ENCODE measurements at places on chromosomes 3 and 15.

GRCh38 chr15:90674476-90674875 is 42.7 kb upstream of the BLM start:
- DNase-seq, result no peak

GRCh38 chr15:83709241-83709640 is 55.3 kb downstream of the ADAMTSL3 start:
- no peak for DNase-seq

DNA sequence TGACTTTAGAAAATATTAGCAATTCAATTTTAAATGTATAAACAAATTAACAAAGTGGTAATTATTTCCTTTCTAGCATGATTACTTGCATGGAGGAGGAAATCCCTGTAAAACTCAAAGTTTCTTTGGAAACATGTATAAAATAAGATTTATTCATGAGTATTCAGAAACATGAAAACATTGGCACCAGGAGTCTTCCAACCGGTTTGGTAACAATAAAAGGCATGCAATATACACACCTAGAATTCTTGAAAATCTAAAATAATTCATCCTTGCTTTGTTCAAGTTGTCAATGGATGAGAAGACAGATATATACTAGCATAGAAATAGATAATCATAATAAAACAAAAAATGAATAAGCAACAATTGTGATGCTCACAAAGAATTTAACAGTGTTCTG is 76.4 kb downstream of the ZPLD1 start:
- DNase-seq, result no peak

DNA sequence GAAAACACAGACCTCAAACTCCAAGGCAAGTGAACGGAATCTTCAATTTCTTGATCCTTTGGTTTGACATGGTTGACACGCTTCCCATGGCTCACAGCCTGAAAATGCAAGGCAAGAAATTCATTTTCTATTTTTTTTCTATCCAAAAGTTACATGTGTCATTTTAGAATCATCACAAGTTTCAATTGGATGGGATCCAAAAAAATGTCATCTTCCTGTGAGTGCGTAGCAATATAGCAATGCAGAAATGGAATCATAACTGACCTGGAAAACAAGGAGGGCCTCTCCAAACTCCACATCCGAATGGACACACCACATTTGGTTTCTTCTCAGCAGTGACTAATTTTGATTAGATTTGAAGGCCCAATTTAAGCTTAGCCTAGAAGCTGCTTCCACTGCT is 175.8 kb upstream of the ATP11B start:
- no peak for DNase-seq

DNA sequence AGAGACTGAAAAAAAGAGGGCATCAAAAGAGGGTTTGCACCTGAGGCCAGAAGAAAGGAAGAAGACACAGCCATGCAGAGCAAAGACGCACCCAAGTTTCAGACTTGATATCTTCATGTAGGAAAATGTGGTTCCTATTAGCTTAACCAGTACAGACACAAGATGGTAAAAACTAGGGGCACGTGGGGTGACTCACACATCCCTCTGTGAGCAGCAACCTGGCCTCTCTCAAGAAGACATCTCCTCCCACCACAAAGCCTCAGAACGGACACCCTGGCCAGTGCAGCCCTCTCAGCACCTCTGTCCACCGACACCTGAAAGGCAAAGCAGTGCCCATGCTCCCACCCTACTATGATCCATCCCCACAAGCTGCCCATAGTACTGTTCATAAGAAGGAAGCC is 33.3 kb downstream of the GLB1 start:
- no peak for DNase-seq

- DNase-seq, result no peak
Measured at GRCh38 chr3:87575550-87575949, 299.2 kb upstream of the POU1F1 start.

GRCh38 chr15:51322621-51323296 is 15.6 kb downstream of the CYP19A1 start:
- no peak for DNase-seq

DNA sequence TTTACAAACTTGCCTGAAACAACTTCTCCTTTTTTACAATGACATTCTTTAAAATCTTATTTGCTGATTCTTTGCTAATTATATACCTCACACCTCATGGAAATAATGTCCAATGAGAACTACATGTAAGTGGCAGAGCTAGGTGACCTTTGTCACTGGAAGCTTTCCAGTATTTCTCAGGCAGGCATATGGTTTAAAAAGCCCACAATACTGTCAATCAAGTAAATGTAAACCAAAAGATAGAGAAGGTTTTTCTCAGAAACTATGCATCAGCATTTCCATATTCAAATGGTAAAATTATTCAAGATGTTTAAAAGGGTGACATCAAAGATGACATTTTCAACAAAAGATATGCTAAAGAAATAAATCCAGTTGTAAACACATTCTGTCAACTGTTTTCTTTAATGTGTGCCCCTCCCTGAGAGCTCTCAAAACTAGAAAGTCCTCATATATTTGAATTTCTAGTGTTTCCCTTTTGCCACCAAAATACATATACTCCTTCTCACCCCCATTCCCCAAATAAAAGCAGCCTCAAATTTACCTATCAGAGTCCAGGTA is 10.1 kb upstream of the STRIT1 start:
- DNase-seq, result no peak

GRCh38 chr3:190120269-190121060 is at the start of gene P3H2:
TSS of gene P3H2 (minus strand) at chr3:190120897. CDS start at chr3:190120731, 166 bp downstream.
- DNase-seq, result peak; percentile 74

DNA sequence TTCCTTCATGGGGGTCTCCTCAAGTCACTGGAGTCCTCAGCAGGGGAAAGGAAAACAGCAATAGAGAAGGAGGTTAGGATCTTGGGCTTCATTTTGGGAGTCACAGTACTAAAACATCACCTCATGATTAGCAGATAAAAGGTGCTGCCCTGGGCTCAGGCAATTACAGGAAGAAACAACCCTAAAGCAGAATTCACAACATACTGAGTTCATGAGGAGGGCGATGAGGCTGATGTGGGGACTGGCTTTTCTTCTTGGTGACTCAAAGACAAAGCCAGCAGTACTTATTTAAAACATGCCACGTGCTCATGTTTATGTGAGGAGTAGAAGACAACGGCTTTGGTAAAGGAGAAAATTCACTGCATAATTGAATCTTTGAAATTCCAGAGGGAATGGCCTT is 822.3 kb upstream of the CFAP20DC start:
- no peak for DNase-seq

DNA sequence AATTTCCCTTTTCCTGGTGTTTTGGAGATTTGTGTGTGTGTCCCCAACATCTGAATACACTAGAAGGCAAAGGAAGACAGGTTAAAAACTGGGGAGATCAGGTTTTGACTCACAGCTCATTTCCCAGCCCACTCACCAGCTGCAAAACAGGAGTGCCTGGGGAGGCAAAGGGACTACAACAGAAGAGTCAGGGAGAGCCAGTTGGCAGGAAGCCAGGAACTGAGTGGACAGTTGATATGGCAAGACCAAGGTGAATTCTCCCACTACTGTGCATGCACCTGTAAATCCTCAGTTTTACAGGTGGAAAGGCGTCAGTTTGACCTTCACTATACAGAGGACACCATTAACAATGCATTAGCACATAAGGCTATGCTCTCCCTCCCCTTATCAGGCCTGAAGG is 901.5 kb upstream of the SEMA6D start:
- DNase-seq, result no peak

DNA sequence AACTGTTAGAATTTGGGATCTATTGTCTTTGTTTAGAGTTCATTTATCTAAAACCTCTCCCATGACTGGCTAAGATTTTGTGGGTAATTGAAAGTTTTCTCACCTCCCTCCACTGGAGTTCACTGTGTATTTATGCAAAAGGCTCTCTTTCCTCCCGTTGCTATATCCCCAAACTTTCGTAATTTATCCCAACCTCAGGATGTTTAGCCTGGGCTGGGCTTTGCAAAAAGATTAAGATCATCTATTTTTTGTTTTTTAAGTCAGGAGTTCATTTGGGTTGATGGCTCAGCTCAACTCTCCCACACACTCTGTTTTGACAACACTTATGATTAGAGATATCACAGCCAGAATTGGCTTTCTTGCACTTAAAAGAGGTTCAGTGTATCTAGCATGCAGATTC is 27.0 kb downstream of the SUCNR1 start:
- DNase-seq, result no peak

GRCh38 chr15:57036352-57036751 is 117.9 kb downstream of the TCF12 start:
- DNase-seq, result no peak

- no peak for DNase-seq
Measured at GRCh38 chr3:111299192-111299615, 227.6 kb downstream of the NECTIN3 start.

DNA sequence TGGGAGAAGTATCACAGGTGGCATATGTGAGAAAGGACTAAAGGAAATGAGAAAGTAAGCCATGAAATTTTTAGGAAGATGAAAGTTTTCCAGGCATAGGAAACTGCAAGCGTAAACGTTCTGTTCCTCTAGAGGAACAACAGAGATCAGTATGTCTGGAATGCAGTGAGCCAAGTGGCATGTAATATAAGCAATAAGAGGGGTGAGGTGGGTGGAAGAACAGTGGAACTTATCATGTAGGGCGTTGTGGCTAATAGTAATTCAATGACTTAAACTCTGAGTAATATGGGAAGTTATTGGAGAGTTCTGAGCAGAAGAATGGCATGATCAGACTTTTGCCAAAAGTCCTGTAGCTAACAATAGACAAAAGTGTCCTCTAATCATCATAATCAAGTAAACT is 902.9 kb downstream of the EPHA3 start:
- DNase-seq, result peak; percentile 88

DNA sequence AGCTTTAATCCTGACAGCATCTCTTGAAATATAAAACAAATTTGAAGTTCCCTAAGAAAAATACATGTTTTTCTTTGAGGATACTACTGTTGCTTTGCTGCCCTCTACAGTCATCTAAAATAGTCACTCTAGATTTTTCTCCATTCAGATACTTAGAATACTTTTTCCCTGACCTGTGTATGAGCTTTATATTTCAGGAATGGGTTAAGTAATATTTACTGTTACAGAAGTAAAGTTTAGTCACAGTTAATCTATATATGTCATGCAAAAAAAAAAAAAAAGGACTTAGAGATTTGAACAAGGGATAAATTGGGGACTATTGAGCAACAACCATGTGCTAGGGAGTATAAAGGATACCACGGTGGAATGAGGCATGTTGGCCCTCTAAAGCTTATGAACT is 8.8 kb downstream of the NECTIN3 start:
- no peak for DNase-seq

- no peak for DNase-seq
Measured at GRCh38 chr3:98587654-98588053, 5.8 kb downstream of the CPOX start.

- DNase-seq, result no peak
Measured at GRCh38 chr3:128490915-128491690, 1.9 kb downstream of the GATA2 start.

- no peak for DNase-seq
Measured at GRCh38 chr3:36823806-36824205, 59.5 kb upstream of the DCLK3 start.

- DNase-seq, result no peak
Measured at GRCh38 chr3:35383216-35383615, 256.1 kb upstream of the ARPP21 start.

GRCh38 chr15:34886134-34886533 is 83.4 kb downstream of the AQR start:
- DNase-seq, result no peak

DNA sequence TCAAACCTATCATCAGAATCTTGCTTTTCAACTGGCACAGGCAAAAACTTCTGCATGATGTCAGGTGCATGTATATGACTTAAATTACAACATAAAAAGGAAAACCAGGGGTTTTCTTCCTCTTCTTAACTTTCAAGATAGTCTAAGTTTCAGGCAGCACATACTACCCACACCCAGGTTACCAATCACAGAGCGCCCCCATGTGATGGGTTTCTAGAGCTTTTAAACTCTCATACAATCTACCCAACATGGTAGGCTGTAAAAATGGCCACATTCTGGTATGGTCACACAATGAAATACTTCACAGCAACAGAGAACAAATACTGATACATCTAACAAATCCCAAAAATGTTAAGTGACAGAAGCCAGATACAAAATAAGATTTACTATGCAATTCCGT is 7.4 kb downstream of the MESD start:
- no peak for DNase-seq

DNA sequence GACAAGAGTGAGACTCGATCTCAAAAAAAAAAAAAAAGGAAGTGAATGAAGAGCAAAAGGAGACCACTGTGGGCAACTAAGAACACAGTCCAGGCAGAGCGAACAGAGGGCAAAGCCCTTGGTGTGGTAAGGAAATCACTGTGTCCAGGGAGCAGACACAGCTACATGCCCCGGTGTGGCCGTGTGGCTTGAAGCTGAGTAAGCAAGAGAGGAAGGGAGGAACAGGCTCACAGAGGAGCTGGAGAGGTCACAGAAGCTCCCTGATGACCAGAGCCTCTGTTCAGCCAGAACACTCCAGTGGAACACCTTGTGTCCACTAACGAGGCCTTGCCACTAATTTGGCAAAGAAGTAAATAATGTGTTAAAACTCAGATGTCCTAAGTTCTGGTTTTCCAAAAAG is 60.6 kb upstream of the GATA2 start:
- no peak for DNase-seq

- no peak for DNase-seq
Measured at GRCh38 chr3:128094295-128095151, 29.1 kb downstream of the RUVBL1 start.

- no peak for DNase-seq
Measured at GRCh38 chr3:182979674-182980191, 605 bp downstream of the DCUN1D1 start.

- no peak for DNase-seq
Measured at GRCh38 chr3:49462222-49462621, 7.8 kb upstream of the DAG1 start.

DNA sequence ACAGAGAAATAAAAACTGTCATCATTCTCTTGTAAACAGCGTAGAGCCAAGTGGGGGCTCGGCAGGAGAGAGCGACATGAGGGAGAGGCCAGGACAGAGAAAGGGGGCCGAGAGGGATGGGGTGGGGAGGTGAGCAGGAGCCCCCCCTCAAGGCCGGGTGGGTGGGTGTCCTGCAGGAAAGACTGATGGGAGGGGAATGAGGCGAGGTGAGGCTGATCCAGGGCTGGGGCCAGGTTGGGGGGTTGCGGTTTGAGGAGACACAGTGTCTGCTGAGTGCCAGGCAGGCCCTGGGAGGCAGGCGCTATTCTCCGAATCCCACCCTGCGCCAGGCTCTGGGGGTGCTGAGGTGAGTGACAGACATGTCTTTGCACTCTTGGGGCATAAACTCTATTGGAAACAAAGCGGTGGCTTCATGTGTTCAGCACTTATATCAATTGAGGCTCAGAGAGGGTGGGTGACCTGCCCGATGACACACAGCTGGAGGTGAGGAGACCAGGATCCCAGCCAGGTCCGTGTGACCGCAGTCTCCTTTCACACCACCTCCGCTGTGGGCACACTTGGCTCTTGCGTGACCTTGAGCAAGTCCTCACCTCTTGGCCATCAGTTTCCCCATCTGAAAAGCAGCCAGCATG is 19.6 kb upstream of the CSPG4 start:
- no peak for DNase-seq
